ENCODE measurements at places on chromosomes 2 and 18. TPM values are rescaled to one million over a fixed set of nuclear protein-coding genes. Genes with fewer than 3 reads are reported as not detected.

GRCh38 chr18:32093102-32093511 lies 1.4 kb downstream of the RNF138 start:
- DNase-seq = peak; percentile 44

The CASP10 gene
- 38.6 TPM for total RNA-seq

DNA sequence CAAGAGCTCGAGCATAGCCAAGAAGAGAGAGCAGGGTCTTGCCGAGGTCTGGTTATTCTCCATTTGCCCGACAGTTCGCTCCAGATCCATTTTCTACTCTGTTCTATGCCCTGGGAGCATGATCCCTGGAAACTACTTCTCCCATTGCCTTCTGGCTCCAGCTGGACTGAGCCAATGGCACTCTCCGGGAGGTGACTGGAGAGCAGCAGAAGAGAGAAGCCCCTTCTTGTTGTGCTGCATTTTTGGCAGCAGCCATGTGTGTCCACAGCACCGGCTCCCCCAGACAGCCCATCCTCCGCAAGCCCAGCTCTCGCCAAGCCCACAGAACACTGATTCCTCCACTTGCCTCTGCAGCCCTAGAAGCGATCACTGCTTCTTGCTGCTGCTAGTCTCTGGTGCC lies 345.5 kb downstream of the TNS1 start:
- no peak for DNase-seq

The MDH1B gene
- 2.3 TPM for total RNA-seq

DNA sequence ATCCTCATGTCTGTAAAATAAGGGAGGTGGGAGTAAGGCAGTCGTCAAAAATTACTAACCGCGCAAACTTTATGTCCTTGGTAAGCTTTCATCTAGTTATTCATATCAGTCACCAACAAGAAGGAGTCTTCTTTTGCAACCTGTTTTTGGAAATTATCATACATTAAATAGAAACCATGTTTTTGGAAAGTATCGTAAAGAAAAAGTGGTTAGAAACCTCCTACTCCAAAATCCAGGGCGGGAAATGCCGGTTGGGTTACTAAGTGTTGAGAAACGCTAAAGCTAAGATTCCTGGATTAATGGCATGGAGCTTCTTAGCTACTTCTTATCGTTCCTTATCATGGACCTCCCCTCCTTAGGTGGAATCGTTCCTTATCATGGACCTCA lies 778 bp downstream of the BBS5 start:
- no peak for DNase-seq

The RFTN2 gene
- total RNA-seq = 27.2 TPM

DNA sequence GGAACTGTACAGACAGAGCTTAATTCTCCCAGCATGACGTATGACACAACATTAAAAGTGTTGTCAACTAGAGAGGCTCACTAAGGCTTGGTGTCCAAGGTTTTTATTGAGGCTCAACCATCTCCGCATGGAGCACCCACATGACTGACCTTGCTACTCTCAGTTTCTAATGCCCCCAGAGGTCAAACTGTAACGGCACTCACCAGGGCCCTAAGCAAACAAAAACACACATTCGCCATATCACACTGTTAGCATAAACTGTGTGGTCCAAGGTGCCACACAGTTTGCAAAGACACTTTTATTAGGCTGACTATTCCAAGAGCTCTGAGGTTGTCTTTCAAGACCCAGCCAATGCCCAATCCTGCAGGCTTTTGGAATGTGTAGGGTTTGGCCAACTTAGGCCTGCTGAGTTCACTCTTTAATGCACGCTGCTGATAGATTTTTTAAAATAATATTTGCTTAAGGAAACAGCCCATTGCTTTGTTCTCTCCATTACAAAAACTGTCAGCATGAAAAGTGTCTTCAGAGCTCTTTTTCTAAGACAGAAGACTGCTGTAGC lies 114.9 kb downstream of the DSC3 start:
- DNase-seq = no peak

GRCh38 chr18:70688286-70688685 lies 399.4 kb downstream of the SOCS6 start:
- DNase-seq = no peak

GRCh38 chr18:79123948-79124347 lies 54.8 kb downstream of the ATP9B start:
- DNase-seq = no peak

DNA sequence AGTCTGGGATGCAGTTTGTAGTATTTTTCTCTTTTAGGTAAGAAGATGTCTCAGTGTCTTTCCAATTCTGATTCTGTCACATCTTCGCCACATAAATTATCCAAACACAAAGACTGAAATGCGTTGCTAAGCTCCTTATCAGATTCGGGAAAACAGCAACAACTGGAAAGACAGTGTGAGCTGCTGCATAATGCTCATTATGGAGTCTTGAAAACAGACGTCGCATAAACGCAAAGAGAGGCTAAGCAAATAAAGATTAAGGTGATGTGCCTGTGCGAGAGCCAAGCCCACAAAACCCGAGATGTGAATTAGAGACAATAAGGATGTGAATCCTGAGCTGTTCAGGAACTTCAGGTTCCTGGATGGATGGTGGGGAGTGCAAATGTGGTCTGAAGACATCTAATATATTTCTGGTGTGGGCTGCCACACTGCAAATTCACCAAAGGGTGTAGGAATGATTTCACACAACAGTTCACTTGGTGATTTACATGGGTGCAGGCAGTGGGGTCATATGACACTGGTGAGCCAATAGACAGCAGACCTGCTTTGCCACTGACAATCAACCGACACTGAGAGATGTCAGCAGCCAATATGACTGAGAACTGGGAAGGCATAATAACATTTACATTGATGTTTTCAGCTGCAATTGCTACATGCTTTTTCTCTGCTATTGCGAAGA lies 195.8 kb downstream of the MTX2 start:
- no peak for DNase-seq

The FOXI3 gene
- total RNA-seq = 0.69 TPM

The AOX1 gene
- 0.80 TPM for total RNA-seq

GRCh38 chr18:48929941-48930713 lies 20.6 kb downstream of the SMAD7 start:
- no peak for DNase-seq

GRCh38 chr2:147433822-147434221 lies 411.0 kb upstream of the ACVR2A start:
- DNase-seq = no peak

GRCh38 chr18:80154293-80154692 lies 45.2 kb downstream of the ADNP2 start:
- DNase-seq = peak; percentile 28

The UGT1A8 gene
- not detected for total RNA-seq

GRCh38 chr18:59072727-59073421 lies 66.8 kb upstream of the SEC11C start:
- no peak for DNase-seq

The SCG2 gene
- total RNA-seq = 0.23 TPM

DNA sequence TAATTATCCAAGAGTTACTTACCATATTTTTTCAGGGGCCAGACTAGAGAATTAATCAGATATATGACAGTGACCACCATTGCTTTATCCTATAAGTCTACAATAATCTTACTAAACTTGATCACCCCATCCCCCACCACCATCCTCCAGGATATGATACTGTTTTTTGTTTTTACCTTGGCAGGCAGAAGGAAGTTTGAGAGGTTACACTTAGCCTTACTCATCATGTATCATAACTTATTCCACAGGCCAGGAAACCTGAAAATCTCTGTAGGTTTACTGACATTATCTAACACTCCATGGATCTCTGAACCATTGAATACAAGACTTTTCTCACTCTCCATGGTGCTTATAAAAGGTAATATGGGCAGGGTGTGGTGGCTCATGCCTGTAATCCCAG lies 602.7 kb downstream of the KCNJ3 start:
- no peak for DNase-seq

GRCh38 chr2:188572592-188572991 lies 280.9 kb downstream of the GULP1 start:
- DNase-seq = no peak

DNA sequence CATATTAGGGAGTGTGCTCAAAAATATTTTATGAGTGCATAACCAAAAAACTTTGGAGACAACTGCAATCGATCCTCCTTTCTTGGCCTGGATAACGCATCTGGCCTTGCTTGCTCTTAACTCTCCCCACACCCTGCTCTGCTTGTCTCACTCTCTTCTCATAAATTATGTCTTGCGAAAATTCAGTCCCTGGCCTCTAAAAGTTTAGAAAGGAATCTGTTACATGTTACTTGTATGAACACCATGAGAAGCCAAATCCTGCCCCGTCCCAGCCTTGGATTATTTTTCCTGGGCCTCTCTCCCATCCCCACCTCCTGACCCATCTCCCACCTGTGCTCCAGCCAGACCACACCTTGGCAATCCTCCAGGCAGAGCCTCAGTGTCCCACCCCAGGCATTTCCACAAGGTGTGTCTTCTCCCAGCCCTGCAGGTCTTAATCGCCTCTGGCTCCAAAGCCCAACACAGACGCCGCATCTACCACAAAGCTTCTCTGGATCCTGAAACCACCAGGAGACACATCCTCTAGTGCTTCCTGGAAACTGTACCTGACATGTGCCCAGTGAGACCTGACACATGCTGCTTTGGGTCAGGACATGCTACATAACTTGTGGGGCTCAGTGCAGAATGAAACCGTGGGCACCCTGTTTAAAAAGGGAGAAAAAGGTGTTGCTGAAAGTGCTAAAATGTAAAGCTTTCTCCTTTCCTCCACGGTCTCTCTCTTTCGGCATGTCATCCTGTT lies 99.6 kb upstream of the ST3GAL5 start:
- DNase-seq = no peak

DNA sequence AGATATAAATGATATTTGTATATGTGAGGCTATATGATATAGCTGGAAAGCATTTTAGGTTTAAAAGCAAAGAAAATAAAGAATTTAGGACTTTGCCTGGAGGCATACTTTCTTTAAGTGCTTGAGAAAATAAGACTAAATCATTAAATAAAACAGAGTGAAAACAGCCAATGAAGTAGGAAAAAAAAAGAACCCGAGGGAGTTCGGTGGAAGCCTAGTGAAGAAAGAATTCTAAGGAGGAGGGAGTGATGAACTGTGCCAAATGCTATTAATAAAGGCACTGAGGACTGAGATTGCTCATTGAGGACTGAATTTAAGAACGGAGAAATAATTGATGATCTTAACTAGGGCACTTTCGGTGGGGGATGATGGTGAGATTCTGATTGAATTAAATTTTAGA lies 573.5 kb downstream of the DSC3 start:
- DNase-seq = no peak

DNA sequence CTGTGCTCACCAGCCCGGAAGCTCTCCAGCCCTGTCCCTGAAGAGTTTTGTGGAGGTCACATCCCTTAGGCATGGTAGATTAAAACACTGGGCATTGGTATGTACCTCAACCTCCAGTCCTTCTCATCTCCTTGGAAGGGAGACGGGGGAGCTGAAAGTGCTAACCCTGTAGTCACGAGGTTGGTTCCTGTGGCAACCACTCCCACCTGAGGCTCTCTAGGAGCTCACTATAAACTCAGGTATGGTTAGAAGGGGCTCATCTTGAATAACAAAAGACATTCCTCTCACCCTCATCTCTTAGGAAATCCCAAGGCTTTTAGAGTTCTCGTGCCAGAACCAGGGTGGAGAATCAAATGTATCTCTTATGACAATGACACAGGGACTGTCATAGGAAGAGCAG lies 43.0 kb upstream of the MGAT4A start:
- no peak for DNase-seq

DNA sequence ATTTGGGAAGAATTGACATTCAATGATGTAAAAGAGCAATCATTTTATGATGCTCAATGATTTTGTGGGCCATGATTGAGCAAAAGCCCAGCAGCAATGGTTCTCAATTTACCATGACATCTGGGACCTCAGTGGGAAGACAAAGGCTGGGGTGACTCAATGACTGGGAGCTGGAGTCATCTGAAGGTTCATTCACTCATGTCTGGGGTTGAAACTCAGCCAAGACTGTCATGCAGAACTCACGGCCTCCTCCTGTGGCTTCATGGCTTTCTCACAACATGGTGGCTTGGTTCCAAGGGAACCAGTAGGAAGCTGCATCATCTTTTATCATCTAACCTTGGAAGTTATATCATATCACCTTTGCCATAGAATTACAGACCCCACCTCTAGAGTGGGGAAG lies 45.1 kb upstream of the CD226 start:
- no peak for DNase-seq

The GPR45 gene
- total RNA-seq = 0.21 TPM

GRCh38 chr2:124913868-124914267 lies 888.8 kb downstream of the CNTNAP5 start:
- DNase-seq = no peak

DNA sequence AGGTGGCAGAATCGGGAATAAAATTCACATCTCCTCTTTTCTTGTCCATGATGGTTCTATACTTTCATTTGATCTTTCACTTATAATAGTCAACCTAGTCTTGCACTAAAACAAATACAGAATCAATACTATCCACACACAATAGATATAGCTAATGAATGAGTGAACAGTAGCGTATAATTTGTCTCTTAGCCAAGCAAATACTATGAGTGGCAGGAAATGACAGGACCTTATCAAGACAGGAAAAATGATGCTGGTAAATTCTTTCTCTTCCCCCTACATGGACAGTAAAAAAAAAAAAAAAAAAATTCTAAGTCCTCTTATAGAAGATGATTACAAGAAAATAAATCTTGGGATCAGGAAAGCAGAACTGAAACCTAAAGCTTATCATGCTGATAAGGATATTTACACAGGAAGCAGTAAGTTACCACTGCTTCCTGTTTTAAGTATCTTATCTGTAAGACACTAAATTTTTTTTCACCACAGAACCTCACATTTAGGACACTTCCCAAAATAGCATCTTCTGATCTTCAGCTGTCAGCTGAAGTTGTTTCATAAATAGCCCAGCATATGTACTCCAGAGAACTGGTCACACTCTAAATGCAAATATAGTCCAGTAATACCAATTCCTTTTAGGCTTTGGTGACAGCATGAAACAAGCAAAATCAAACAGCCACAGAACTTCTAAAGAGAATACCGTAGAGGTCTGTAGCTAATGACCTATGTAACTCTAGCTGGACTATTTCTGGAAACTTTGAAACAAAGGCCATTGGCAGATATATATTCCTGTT lies 27.0 kb downstream of the IRS1 start:
- no peak for DNase-seq

GRCh38 chr2:24768601-24769000 lies 24.6 kb downstream of the PTRHD1 start:
- DNase-seq = no peak

The SIGLEC15 gene
- 2.7 TPM for total RNA-seq

- DNase-seq = no peak
Observed at GRCh38 chr2:154375579-154375931, 322.9 kb upstream of the KCNJ3 start.

DNA sequence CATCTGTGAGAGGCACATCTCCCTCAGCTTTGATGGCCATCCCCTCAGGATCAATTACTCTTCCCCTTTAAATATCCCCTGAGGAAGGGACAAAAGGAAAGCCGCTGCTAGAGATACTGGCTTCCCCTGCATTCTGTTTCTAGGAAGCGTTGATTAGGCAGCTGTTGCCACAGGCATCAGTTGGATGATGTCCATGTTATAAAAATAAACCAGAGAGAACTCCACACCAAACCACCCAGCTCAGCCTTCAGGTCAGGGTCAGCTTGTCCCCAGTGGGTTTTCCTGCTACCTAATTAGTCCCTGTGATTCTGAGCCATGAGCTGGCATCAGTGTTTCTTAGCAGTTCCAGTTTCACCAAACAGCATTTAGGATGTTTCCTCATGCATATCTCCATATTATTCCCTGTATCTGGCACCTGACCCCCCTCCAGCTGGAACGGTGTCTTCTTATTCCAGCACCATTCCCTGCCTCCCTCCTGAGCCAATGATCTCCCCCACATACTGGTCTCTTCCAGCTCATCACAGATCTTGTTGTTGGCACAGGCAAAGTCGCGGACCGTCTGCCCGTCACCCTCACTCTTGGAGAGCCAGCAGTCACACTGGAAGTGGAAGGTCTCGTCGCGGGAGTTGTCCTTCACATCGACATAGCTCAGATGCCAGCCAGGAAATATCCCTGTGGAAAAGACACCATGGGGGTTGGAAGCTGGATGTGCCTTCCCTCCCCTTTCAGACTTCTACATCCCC lies 168.4 kb downstream of the LOXHD1 start:
- DNase-seq = no peak
